ENCODE measurements at places on chromosomes 7 and 10.

- DNase-seq = no peak
These were observed 36.2 kb downstream of the GOT1 start for GRCh38 chr10:99394256-99394655.

- DNase-seq = no peak
These were observed 15.1 kb downstream of the GPR26 start for GRCh38 chr10:123681285-123681684.

- DNase-seq = no peak
These were observed 346.9 kb upstream of the PRKCQ start for GRCh38 chr10:6926971-6927370.

- no peak for DNase-seq
These were observed at the start of gene BLNK for GRCh38 chr10:96271016-96271815. Gene BLNK, minus strand, starts transcription at chr10:96271569. Its CDS starts 171 bp downstream, at chr10:96271398.

DNA sequence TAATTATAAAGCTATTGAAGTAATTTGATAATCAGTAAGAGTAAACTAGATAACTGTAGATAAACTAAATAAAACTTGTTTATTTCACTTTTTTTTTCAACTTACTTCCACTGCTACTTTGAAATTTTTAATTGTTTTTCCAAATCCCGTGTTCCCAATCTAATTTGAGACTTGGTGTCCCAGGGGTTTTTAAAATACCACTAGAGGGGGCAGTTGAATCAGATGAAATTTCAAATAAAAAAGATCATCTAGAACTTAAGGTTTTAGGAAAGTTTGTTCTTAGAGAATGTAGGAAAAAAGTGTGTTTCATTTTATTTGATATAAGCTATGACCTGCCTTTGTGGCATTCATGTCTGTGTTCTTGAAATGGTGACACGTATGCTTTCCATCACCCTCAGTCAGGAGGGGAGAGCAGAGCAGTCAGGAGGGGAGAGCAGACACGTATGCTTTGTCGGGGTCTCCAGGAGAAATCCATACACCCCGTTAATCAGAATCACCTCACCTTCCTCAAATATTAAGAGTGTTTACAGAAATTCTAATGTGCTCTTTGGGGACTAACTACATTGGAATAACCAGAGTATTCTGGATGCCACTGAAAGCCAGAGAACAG lies 49.9 kb downstream of the C10orf67 start:
- peak; percentile 12 for DNase-seq

- peak; percentile 68 for DNase-seq
These were observed 21.7 kb downstream of the ZCWPW1 start for GRCh38 chr7:100406767-100407166.

GRCh38 chr7:346116-346898 lies 56.3 kb downstream of the FOXL3 start:
- DNase-seq = no peak

Measured in kidney glomerular epithelial cell (primary cell).